ENCODE measurements at places on chromosomes 11 and 22.

- DNase-seq = no peak
Measured at GRCh38 chr11:12188548-12189317, 78.3 kb downstream of the MICAL2 start.

DNA sequence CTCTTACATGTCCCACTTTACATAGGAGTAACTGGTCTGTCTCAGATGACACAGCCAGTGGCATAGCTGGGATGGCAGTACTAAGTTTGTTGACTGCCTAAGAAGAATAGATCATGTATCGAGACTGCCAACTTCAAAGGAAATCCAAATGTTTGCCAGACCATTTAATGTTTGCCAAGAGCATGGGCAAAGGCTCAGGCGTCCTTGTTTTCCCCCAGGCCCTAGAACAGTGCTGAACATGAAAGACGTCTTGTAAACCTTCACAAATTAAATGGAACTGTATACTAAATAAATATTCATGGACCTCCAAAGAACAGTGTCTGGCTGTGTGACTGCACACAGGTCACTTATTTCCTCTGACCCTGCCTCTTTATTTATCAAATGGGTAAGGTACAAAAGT is 234.7 kb upstream of the CCDC90B start:
- no peak for DNase-seq

- DNase-seq = no peak
Measured at GRCh38 chr22:22410121-22410520, 98.4 kb downstream of the ZNF280B start.

GRCh38 chr11:27158456-27159334 is 118.1 kb downstream of the BBOX1 start:
- no peak for DNase-seq

GRCh38 chr22:49021926-49022815 is 805.5 kb downstream of the BRD1 start:
- no peak for DNase-seq

GRCh38 chr22:26045051-26045450 is 124.2 kb upstream of the SEZ6L start:
- DNase-seq = no peak

DNA sequence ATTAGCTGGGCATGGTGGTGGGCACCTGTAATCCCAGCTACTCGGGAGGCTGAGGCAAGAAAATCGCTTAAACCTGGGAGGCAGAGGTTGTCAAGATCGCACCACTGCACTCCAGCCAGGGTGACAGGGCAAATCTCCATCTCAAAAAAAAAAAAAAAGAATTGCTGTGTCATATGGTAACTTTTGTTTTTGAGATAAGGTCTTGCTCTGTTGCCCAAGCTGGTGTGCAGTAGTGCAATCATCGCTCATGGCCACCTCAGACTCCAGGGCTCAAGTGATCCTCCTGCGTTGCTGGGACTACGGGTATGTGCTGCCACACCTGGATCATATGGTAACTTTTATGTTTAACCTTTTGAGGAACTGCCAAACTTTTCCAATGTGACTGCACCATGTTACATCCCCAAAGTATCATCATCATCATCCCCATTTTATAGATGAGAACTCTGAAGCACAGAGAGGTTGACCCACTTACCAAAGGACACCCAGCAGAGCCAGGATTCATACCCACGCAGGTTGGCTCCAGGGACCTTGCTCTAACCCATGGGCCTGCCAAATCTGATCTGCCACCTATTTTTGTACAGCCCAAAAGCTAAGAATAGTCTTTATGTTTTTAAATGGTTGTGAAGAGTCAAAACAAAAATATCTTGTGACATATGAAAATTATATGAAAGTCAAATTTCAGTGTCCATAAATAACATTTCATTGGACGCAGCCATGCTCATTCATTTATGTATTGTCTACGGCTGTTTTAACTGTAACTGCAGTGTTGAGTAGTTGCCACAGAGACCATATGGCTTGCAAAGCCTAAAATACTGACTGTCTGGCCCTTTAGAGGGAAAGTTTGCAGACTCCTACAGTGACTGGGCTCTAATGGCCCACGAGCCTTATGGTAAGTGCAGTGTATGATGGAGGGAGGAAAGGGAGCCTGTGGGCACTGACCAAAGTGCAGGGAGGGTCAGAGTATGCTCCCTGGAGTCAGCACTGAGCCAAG is 45.3 kb downstream of the GDPD5 start:
- DNase-seq = no peak

GRCh38 chr11:66495401-66495854 is 15.0 kb upstream of the BBS1 start:
- no peak for DNase-seq

Data from CD4-positive, alpha-beta T cell treated with Interleukin-6 at 100 ng/mL for 8 hours (primary cell).